Activated T-helper 9 cell treated with anti-CD3 and anti-CD28 coated beads, Interleukin-2, amount 50 U/mL, for 16 hours (primary cell): ENCODE measurements at places on chromosomes 12 and 14.

GRCh38 chr12:90111791-90112580 lies 403.3 kb upstream of the ATP2B1 start:
- no peak for DNase-seq

- no peak for DNase-seq
These were observed 733 bp upstream of the P3H3 start for GRCh38 chr12:6827437-6827911.

DNA sequence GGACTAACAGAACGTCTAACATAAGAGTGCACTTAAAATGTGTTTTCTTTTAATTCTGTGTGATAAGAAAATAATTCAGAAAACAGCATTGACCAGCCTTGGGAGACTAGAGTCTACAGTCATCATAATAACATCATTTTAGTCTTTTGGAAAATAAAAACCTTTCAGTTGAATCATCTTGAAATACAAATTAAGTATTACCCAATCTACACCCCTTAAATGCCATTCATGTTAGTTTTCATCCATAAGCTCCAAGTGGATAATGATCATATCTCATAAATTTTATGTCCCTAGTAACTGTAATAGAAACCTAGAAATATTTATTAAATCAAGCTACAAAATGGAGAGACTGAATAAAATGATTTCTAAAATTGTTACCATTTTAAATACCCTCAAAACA lies 32.4 kb downstream of the EPS8 start:
- no peak for DNase-seq

- DNase-seq, result no peak
These were observed 311.8 kb upstream of the CLEC14A start for GRCh38 chr14:38567703-38568102.

- DNase-seq, result no peak
These were observed 138.0 kb downstream of the ANO2 start for GRCh38 chr12:5807090-5807414.

DNA sequence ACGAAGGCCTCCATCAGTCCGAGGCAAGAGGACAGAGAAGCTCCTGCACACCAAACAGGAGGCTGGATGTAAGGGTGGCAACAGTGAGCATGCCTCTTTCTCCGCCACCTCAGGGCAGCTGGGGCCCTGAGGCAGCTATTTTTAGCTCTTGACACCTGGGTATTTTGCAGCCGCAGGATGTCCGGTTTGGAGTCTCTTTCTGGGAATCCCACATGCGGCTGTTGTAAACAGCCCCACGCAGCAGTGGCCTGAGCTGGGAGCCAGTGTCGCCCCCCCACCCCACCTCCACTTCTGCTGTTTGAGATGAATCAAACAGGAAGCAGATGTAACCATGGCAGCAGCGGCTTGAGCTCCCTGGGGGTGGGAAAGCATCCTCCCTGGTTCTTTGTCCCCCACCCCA lies 11.7 kb downstream of the HDAC7 start:
- DNase-seq, result peak; percentile 69

- no peak for DNase-seq
These were observed 323.3 kb upstream of the RTL1 start for GRCh38 chr14:101226603-101227425.

- no peak for DNase-seq
These were observed 55.3 kb downstream of the VCPKMT start for GRCh38 chr14:50060871-50061663.
